NCI-H345 (cell line): ENCODE measurements at places on chromosomes 13 and 19.

DNA sequence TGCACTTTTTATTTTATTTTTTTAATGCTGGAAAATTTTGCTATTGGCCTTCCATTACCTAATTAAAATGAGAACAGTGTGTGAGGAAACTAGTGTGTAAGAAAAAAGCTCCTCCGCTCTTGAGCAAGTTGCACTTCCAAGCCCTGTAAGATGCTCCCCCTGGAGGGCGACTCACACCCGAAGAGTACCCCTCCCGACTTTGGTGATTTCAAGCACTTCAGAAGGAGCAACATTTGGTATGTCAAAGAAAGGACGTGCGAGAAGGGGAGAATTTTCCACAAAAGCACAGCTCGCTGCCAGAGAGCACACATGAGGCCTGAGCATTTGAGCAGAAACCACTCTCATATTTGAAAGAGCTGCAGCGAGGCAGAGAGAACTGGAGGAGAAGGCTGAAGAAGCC is 504.4 kb downstream of the FGF9 start:
- no peak for DNase-seq

DNA sequence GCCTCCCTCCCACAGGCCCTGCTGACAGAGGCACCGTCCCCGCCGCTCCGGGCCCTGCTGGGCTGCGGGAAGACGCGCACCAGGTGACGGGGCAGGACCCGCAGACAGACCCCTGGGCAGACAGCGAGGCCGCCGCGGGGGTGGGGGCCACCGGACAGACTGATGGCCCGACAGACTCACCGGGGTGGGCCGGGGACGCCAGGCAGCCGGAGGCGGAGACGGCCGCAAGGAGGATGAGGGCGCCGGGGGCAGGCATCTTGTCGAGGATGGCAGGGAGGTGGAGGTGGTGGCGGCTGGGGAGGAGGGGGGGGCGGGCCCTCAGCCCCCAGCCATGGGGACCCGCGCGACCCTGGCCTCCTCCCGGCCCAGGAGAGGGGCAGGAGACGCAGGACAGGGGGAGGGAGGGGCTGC is 309 bp downstream of the LMTK3 start:
- DNase-seq: no peak

DNA sequence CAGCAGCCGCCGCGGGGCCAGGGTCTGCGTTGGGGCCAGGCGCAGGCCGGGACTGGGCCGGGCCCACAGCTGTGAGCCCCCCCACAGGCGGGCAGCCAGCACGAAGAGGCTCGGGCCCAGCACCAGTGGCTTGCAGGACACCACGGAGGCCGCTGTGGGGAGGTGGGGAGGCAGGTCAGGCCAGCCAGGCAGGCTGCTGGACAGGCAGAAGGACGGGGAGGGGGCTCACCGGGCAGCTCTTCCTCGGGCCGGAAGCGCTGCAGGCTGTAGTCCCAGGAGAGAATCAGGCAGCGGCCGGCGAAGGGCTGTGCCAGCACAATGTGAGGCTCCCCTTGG is 8.3 kb downstream of the LGI4 start:
- no peak for DNase-seq

DNA sequence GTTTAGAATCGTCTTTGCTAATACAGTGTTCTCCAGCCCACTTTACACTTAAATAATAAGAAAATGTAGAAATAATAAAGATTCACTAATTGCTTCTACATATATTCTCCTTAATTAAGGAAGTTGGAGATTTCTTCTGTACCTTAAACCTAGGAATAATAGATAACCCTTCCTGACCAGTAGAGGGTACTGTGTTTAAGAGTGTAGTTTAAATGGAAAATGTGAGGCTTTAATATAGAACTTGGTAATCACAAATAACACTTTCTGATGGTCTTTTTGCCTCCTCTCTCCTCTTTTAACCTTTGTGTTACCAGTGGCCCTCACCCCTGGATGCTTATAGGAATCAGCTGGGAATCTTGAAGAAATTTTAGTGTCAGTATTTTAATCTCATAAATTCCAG is 20.7 kb downstream of the POMP start:
- no peak for DNase-seq

DNA sequence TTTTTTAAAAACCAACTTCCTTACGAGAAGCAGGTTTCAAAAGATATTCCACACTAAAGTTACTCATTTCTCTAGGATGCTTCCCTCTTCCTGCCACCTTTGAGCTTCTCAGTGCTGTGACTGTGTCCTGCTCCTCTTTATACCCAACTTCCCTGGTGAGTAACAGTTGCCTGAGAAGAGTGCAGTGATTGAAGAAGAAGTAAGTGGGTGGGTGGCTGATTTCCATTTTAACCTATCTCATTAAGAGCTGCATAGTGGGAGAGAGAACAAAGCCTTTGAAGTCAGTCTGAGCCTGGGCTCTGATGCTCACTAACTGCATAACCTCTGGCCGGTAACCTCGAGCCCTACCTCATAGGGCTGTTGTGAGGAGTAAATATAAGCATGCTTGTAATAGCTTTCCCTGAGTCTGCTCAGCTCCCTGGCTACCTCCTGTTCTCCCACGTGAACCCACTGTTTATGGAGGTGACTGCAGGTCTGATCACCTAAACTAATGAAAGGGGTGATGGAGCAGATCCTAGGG is 977.3 kb downstream of the UQCRFS1 start:
- DNase-seq: no peak

DNA sequence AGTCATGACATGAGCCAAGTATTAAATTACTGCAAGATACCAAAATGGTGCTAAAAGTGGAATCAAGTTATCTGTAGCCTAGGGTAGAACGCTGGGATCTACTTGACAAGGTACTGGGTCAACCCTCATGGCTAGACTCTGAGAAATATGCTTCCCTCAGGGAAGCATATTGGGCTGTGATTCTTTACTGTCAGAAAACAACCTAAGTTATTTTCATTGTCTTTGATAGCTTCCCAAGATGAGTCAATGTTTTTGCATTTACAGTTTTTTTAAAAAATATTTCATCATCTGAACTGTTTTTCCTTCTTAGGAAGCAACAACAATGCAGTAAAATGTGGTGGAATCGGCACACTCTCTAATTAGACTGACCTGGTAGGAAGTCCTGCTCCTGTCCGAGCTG is 218.0 kb downstream of the RGCC start:
- DNase-seq: no peak

DNA sequence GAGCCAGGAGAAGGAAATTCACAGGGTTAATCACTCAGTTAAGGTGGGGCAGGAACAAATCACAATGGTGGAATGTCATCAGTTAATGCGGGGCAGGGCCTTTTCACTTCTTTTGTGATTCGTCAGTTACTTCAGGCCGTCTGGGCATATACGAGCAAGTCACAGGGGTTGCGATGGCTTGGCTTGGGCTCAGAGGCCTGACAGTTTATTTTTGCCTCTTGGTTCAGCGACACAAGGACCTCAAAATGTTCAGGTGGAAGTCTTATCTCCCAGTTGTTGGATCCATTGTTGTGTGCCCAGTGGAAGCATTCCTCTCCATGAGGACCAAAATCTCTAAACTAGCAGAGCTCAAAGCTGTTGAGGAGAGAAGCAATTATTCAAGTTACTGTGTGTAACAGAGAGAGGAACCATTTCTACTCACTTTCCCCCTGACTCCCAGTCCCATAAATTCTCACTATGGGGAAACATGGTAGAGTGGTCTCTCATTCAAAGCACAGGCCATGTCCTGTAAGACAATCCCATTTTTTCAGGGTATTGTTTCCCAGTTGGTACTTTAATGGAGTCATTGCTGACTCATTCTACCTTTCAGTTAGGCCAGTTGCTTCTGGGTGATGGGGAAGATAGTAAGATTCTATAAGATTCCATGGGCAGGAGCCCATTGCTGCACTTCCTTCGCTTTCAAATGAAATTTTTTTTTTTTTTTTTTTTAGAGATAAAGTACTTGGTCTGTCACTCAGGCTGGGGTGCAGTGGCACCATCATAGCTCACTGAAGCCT is 8.8 kb upstream of the COX7A1 start:
- DNase-seq: no peak

GRCh38 chr19:31611046-31611877 is 262.0 kb upstream of the TSHZ3 start:
- DNase-seq: no peak

GRCh38 chr13:110134801-110135200 is 172.2 kb downstream of the COL4A1 start:
- DNase-seq: peak; percentile 18

- DNase-seq: no peak
Measured at GRCh38 chr19:17127671-17128070, 52.1 kb downstream of the MYO9B start.

GRCh38 chr13:40781717-40782116 is 7.7 kb upstream of the SLC25A15 start:
- DNase-seq: no peak

DNA sequence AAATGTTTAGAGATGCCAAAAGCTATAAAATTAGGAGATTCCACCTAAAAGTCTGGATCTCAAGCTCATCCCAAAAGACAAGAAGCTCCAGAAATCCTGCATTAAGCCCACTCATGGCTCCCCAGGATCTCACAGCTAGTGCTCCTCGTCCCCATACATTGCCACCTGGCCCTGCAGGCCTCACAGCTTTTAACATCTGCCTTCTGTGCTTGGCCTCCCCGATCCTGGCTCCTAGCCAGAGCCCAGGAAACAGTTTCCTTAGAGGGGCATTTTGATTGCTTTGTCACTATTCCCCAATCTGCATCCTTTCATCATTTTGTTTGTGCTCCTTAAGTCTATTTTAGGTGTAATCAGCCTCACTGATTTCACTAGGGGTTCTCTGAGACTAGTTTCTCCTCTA is 14.5 kb upstream of the DCT start:
- peak; percentile 65 for DNase-seq

GRCh38 chr13:31380715-31381114 is 180.9 kb downstream of the B3GLCT start:
- peak; percentile 37 for DNase-seq

DNA sequence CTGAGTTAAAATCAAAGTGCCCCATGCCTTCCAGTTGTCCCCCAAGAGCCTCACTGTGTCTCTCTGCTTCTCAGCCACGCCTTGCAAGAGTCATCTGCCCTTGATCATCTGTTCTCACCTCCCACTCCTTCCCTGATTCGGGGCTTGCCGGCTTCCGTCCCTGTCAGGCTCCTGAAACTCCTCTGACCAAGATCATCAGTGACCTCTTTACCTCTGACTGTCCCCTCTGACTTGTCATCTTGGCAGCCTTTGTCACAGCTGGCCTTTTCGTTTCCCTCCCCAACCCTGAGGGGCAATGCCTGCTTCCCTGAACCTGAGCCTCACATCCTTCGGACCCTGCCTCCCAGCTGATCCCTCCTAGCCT is 66.3 kb downstream of the MAP4K1 start:
- DNase-seq: no peak
